IMR-90 (cell line): ENCODE measurements at places on chromosomes 5 and 9.

DNA sequence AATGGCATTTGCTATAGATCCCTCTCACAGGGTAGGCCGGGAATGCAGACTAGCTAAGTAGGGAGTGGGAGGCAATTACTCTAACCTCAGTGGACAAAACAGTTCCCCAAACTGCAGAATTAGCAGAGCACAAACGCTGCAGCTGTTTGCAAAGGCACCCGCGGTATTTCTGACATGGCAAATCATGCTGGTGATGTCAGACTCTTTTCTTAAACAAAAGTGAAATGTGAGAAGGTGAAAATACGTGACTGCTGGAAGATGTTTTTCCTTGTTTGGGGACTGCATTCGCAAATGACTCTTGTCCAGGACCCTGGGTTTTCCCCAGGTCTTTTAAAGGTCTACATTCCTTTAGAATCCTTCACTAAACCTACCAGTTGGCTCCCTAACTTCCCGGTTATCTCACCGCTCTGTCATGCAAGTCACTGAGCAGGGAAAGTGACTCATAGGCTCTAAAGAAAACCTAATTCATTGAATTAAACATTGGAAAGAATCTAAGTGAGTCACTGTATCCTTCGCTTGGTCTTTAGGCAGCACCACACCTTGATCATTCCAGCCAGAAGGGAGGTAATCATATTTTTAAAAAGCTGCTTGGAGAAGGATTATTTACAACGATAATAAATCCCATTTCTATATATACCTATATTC, 91.5 kb upstream of the DNAH5 start:
- DNase-seq = peak; percentile 100
- no peaks in the 10 kb centered on the region for H3K36me3 ChIP-seq
- peaks cover 47% of the 10 kb centered on the region for H3K4me1 ChIP-seq
- no peaks in the 10 kb centered on the region for H3K27me3 ChIP-seq
- H3K4me3 ChIP-seq = no peak overlapping the region

GRCh38 chr5:16160706-16161105, 18.9 kb downstream of the MARCHF11 start:
- H3K27me3 ChIP-seq = no peaks in the 10 kb centered on the region
- no peak overlapping the region for H3K4me3 ChIP-seq
- no peaks in the 10 kb centered on the region for H3K36me3 ChIP-seq
- no peak overlapping the region for H3K27ac ChIP-seq

DNA sequence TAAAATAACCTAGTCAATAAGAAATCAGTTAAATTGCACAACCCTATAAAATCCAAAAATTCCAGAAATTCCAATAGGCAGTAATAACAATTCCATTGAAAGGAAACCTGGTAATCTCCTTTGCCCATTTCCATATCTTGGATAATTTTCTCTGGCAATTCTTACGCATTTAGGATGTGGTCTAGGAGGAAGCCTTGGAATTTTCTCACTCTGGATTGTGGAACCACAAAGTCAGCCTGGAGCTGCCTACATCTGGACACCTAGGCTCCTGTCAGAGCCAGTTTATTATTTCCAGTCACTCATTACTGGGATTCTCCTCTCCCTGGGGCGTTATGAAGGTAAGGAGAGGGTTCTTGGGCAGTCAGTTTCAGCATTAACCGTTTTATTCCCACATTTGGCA, 40.3 kb upstream of the GNE start:
- peak; percentile 25 for DNase-seq
- peaks cover 4% of the 10 kb centered on the region; the same call in 1 of the 2 replicates for H3K4me1 ChIP-seq
- H3K27me3 ChIP-seq = no peaks in the 10 kb centered on the region
- H3K4me3 ChIP-seq = no peak overlapping the region
- H3K36me3 ChIP-seq = no peaks in the 10 kb centered on the region

GRCh38 chr9:119160551-119160950, 208.7 kb downstream of the BRINP1 start:
- no peaks in the 10 kb centered on the region for H3K36me3 ChIP-seq
- no peak overlapping the region for H3K4me3 ChIP-seq
- no peak overlapping the region for H3K27ac ChIP-seq
- no peaks in the 10 kb centered on the region for H3K4me1 ChIP-seq
- H3K27me3 ChIP-seq = no peaks in the 10 kb centered on the region

GRCh38 chr5:10581424-10581748, 17.5 kb downstream of the ANKRD33B start:
- DNase-seq = no peak
- peaks cover 3% of the 10 kb centered on the region; the same call in 1 of the 2 replicates for H3K36me3 ChIP-seq
- H3K4me3 ChIP-seq = no peak overlapping the region
- no peak overlapping the region for H3K27ac ChIP-seq

- no peaks in the 10 kb centered on the region for H3K36me3 ChIP-seq
- DNase-seq = no peak
- H3K27me3 ChIP-seq = no peaks in the 10 kb centered on the region
These were observed 589.7 kb downstream of the ANXA1 start for GRCh38 chr9:73741316-73741715.
